ENCODE measurements at places on chromosomes 7 and 10.

DNA sequence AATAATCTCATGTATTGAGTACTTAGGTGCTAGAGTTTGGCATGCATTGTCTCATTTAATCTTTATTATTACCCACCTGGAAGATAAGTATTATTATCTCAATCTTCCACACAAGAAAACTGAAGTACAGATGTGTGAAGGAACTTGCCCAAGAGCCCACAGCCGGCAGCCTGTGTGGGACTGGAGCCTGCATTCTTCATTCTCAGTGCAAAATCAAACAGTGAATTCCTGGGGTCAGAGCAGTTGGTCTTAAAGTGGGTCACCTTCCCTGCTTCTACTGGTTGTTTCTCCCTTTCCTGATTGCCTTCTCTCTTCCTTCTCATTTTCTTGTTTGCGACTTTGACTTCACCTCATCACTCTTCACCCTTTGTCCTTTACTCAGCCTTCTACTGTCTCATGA is 144.7 kb upstream of the LYZL1 start:
- DNase-seq = no peak

DNA sequence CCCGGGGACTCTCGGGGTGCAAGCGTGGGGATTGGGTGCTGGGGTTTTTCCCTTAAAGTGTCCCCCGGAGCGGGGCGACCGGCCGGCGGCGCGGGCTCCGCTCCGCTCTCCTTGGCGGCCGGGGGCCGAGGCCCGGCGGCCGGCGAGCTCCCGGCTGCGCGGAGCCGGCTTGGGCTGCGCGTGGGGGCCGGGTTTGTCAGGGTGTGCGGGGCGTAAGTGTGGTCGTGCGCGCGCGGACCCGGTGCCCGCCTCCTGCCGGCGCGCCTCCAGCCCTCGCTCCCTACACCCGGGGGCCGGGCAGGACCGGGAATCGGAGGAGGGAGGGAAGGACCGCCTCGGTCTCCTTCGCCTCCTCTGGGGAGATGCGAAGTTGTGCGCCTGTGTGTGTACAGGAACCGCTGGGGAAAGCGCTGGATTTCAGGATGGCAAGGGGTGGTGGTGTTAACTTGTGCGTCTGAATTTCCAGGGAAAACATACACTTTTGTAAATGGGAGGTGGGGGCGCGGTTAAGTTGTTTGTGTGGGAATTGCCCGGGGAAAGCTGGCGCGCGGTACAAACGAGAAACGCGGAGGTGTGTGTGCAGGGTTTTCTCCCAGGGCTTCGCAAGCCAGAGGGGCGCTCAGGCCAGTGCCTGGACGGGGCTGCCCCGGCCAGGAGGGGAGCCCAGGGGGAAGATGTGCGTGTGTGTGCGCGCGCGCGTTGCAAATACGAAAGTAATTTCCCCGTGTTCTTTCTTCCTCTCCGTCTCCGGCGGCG is 737 bp downstream of the ZMIZ1 start:
- peak; percentile 63 for DNase-seq

DNA sequence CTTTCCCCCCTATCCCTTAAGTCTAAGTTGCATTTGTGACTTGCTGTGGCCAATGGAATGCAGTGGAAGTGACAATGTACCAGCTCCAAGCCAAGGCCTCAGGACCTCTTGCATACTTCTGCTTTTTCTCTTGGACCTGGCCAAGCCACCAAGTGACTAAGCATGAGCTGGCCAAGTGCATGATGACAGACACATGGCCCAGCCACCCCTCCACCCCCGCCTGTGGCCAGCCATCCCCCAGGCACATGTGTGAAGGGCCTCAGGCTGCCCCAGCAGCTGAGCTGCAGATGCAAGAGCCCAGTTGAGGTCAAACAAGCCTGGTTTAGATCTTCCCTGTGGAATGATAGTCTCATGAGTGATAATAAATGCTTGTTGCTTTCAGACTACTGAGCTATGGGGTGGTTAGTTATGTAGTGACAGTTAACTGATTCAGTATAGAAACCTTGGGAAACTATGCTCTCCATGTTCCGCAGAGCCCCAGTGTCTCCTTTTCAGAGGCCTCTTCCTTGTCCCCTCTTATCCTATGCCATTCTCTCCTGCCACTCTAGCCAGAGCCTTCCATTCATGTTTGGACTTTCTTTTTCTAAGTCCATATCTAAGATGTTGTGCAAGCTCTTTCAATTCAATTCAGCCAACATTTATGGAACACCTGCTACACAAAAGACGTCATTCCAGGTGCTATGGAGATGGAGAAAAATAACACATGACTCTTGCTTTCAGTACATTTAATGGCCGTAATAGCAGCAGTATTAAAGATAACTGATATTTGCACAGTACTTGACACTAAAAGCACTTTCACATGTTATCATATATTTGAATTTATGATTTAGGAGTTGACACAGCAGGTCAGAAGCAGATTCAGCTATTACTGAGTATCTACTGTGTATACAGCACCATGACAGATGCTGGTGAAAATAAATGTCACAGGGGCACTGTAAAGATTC is 55.5 kb upstream of the LOXL4 start:
- peak; percentile 95 for DNase-seq

GRCh38 chr10:100873146-100873826 is 39.5 kb upstream of the SLF2 start:
- DNase-seq = no peak

DNA sequence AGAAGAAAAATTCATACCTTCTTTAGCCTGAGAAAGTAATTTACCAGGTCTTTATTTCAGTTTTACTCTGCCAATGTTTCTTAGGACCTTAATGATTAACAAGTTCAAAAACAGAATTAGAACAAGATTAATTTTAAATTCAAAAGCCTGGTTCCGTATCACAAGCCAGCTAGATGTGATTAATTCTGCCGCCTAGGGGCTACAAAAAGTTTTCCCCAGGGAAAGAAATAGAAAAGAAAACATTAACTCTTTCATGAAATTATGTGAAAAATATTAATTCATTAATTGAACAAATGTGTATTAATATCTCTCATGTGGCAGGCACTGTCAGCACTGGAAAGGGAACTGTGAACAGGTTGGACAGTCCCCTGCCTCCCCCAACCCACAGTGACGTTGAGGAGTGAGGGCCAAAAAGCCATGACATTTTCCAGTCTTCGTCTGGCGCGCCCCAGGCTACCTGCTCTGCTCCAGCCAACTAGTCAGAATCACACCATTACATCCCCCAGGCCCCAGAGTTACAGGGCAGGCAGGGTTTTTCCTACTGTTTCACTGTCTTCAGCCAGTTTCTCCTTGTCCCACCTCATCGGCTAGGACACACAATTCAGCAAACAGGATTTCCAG is 20.1 kb downstream of the TMEM176A start:
- DNase-seq = no peak

DNA sequence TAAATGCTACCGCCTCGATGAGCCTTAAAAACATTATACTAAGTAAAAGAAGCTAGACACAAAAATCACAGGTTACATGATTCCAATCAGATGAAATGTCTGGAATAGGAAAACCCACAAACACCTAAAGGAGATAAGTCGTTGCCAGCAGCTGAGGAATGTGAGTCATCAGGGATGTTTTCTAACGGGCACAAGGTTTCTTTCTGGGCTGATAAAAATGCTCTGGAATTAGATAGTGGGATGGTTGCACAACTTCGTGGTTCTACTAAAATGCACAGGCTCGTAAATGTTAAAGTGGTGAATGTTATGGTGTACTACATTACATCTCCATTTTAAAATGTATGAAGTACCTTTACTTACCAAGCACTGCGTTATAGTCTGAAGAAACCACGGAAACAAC is 9.7 kb downstream of the ABLIM1 start:
- no peak for DNase-seq

DNA sequence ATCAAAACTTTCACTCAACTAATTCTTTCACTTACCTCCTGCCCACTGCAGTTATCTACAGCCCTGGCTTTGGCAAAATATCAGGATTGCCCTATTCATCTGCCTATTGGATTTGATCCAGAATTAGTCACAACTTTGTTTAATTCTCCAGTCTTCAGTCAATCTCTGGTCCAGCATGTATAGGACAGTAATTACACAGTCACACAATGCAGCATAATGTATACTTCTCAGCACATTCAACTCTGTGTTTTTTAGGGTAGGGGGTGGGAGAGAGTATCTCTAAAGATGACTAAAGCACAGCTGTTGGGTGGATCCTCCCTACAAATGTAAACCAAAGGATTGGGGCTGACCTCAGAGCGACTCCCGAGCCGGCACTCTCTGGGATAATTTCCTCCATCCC is 17.7 kb upstream of the NRP1 start:
- DNase-seq = peak; percentile 14

GRCh38 chr7:117685795-117686194 is 187.4 kb downstream of the CTTNBP2 start:
- DNase-seq = no peak

GRCh38 chr10:91598211-91598977 is 34.5 kb downstream of the PPP1R3C start:
- DNase-seq = peak; percentile 77

DNA sequence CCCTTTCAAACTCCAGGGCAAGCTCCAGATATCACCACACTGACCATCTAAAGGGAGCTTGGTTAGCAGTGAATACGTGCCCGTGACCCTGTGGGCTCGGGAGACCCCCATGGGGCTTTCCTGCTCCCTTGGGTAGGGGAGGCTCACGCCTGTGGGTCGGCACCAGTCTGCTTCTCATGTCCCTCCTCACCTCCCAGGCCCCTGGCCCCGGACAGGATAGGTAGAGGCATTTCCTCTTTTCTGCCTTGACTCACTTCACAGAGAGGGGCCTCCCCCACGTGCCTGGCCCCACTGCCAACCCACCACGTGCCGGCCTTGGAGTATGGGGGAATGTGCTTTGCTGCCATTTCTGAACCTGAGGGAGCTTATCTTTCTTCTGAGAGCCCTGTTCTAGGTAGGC is 131.3 kb upstream of the FAM20C start:
- no peak for DNase-seq

DNA sequence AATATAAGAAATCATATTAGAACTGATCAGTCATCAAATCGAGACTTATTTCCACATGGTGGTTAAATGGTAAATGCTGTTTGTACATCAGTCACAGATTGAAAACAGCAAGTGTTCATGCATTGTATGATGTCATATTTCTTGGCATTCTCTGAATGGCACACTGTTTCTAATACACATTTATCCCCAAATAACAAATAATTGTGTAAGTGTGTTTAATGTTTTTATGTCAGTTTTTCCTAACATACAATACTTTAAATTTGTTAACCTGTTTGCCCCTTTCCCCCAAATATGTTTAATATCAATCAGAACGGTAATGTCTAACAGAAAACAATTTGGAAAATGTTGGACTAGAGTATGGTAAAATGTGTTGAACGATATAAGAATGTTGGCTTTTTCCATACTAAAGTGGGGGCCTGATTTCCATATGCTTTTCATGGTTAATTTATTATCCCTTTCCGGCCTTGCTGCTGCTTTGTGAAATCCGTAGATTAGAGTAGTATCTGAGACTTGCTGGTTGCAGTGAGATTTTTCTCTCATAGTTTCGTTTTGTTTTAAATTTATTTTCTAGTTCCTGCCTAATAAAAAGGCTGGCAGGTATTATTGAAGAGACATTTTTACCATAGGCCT is 23.7 kb downstream of the RAB18 start:
- no peak for DNase-seq

- peak; percentile 25 for DNase-seq
These were observed 871 bp downstream of the SPOCK2 start for GRCh38 chr10:72087392-72087968.

DNA sequence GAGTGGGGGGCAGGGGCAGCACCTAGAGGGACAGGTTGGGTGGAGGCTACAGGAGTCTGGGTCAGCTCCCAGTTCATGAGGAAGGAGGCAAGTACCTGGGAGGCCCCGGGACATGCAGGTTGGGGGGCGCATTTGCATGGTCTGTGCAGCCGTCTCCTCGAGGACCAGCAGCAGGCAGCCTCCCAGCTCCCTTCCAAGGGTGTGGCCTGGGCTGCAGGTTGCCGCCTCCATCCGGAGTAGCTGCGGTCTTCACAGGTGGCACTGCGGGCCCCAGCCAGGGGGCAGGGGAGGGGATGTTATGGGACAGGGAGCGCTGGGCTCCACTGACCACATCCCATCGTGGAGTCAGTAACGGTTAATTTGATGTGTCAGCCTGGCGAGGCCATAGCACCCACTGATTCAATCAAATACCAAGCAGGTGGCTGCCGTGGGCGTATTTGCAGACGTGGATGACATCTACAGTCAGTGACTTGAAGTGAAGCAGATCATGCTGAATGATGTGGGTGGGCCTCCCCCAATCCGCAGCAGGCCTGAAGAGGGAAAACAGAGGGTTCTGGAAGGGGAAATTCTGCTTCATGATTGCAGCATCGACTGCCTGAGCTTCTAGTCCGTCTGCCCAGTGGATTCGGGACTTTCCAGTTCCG is 81.6 kb downstream of the PRKAG2 start:
- no peak for DNase-seq

DNA sequence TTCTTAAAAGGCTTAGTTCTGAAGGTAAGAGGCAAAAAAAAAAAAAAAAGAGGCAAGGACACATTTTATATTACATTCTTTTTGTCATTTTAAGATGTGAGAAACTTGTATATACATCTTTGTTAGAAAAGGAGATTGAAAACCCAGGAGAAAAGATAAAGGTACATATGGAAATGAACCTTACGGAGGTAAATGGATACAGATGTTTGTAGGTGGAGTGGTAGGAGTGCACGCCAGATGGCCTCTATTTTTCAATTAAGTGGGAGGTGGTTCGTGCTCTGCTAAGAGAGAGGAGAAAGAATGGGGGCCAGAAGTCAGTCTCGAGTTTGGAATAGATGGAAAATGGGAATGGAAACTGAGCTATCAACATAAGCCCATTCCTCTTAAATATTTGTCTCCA is 622.5 kb upstream of the GHITM start:
- DNase-seq = no peak

- DNase-seq = no peak
These were observed 152.9 kb downstream of the HGF start for GRCh38 chr7:81616951-81617350.

DNA sequence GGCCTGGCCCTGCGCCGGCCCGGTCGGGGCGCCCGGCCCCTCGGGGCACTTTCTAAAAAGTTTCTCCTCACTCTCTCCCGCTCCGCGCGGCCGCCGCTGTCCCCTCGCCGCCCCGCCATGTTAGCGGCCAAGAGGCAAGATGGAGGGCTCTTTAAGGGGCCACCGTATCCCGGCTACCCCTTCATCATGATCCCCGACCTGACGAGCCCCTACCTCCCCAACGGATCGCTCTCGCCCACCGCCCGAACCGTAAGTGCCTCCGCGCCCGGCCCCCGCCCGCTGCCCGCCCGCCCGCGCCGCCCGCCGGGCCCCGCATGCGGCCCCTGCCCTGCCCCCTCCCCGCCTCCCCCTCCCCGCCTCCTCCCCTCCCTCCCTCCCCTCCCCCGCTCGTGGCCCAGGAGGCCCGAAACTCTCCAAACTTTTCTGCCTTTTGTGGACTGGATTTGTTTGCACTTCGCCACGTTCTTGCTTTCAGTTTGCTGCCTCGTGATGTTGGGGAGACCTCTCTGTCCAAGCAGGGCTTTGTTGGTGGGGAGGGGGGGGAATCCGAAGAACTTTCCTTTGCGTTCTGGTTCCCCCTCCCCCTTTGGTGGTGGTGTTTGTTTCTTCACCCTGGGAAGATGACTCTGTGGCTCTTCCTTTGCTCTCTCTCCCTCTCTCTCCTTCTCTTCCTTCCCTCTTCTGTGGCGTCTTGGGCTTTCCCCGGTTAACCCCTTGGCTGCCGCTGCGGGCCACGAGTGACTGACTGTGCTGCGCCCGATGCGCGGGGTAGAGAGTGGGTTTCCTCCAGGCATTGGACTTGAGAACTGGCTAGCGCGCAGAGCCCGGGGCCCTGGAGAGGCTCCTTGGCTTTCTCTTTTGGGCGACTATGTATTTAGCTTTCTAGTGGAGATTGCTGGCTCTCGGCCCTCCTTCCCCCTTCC is 1.6 kb downstream of the TCF7L2 start:
- peak; percentile 40 for DNase-seq
